ENCODE measurements at places on chromosomes 11 and 22.
A peak's percentile ranks its signal among the peaks of the same experiment; 100 is the strongest.

DNA sequence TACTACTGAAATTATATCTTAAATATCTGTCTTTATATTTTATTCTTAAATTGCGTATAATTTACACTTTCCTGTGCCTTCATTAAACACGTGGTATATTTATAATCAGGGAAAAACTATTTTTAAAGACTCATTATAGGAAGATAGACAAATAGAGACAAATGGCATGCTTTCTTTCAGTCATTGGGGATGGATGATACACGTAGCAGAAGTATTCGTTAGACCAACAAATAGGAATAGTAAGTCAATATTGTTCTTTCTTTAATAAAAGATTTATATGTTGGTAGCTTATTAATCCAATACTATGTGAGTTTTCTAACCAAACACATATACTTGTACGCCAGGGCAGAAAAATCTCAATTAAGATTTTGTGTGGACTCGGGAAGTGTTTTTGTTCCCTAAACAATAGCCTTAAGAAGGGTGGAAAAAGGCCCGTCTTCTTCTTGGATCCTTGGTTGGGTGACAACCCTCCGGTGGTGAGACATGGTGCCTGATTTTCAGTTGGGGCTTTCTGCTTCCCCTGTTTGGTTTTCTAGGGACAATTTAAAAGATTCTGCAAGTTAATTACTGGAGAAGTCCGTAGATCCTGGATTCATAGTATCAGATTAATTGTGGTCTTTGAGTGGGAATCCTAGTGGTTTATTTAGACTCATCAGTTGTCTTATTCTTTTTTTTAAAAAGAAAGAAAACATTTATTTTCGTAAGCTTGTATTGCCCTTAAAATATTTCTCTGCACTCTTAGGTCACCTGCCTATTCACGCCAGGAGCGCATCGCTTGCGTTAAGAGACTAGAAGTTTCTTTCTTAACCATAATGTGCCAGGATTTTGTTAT lies 83.5 kb upstream of the WNT7B start:
- DNase-seq: no peak

DNA sequence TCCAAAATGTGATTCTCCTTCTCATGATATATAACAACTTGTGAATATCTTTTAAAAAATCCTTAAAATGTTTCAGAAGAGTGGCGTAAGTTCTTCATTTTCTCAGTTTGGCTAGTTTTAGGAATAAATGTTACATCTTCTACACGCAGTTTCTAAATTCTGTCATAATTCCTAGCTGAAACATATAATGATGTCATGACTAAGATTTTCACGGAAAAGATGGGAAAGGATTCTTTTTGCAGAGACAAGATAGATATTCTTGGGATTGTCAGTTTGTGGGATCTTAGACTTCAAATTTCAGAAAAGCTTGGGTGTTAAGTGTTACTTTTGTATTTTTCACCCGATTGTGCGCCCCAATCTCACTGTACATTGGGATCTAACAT lies 1.7 kb downstream of the EED start:
- no peak for DNase-seq

DNA sequence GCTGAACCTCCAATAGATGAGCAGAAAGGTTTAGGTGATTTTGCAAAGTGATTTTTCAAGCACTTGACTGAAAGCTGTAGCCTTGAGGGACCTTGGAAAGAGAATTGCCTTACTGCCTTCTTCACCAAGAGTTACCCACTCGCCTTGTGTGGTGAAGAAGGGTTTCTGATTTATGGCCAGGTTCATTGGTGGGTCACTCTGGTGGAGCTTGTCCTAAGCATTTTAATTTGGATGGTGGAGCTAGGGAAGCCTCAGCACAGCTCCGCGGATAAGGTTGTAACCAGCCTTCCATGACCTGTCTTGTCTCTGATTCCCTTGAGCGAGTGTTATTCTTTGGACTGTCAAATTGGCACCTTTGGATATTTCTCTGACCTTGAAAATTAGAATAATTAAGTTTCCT lies 226.4 kb downstream of the FAT3 start:
- DNase-seq: no peak

GRCh38 chr11:69123593-69124545 lies 31.9 kb upstream of the SMIM38 start:
- no peak for DNase-seq

- no peak for DNase-seq
Measured at GRCh38 chr11:31433851-31434250, 64.2 kb downstream of the DNAJC24 start.

- DNase-seq: no peak
Measured at GRCh38 chr22:17201285-17201945, 17.8 kb downstream of the ADA2 start.

- DNase-seq: peak; percentile 45
Measured at GRCh38 chr11:116925050-116925449, 87.6 kb upstream of the APOA1 start.

DNA sequence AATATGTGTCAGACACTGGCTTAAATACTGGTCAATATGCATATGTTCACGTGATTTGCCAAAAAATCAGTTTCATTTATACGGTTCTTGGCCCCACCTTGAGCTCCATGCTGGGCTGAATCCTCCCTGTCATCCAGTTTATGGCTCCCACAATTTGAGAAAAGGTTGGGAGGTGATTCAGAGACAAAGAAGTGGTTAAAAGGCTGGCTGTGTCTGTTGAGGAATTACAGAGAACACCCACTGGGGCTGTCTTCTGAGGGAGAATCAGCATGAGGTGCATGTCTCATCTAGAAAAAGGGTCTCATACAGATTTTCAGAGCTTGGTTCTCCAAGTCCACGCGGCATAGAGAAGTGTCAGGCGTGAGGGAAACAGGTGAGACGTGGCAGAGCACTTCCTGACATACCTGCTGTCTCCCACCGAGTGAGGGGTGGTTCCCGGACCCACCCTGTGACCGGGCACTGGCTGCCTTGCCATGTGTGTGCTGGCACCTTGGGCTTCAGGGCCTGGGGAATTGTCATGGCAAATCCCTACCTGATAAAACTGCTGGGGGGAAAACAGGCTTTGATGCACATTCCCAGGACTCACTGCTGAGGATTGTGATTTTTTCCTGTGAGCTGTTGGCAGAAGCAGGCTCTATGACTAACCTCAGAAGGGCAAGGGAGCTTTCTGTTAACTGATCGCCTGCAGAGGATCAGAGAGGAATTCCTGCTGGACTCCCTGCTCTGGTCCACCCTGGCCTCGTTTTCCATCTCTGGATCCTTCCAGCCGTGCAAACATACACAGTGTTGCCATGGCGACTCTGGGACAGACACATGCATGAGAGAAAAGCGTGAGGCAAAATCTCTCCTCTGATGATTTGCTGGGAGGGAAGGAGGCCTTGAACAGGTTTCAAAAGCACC lies 223.6 kb downstream of the ADAMTS15 start:
- no peak for DNase-seq

- no peak for DNase-seq
Measured at GRCh38 chr11:78189851-78190250, 1.1 kb downstream of the USP35 start.

DNA sequence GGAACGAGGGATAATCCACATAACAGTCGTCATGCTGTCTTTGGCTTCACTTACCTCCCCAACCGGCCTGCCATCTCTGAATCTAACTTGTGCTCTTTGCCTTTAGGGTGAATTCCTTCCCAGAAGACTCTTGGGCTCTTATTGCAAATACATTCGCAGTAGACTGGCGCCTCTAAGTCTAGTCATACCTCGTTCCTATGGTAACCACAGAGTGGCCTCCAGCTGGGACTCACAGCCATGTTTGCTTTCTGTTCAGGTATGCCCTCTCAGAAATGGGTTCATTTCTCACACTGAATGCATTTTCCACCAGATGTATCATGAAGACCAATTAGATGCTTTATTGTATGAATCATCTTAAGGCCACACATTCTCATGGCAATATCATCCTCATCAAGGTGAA lies 112.7 kb downstream of the FAR1 start:
- DNase-seq: no peak

GRCh38 chr11:57338142-57338541 lies at the start of gene P2RX3:
P2RX3 (plus strand) TSS chr11:57338352; CDS start chr11:57338551, 199 bp downstream.
- DNase-seq: no peak

DNA sequence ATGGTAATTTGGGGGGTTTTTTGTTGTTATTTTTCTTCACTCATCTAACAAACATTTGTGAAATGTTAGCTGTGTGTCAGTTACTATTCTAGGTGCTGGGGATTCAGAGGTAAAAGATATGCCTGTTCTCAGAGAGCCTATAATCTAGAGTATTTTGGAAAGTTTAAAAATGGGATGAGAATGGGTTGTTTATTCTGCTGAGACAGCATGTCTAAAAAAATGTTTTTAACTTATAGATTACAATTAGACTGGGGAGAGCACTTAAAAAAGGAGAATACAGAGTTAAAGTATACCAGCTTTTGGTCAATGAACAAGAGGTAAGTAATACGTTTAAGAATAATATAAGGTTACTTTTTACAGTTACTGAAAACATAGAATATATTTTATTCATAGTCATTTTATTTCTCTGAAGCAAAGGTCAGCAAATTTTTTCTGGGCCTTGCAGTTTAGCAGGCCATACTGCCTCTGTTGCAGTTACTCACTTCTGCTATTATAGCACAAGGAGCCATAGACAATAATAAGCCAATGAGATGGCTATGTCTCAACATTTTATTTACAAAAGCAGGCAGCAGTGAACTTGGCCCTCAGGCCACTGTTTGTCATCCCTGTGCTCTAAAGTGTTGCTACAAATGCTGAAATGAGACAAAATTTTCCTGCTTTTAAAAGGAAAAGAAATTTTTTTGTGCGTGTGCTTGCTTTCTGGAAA lies 60.0 kb downstream of the DKK3 start:
- no peak for DNase-seq

- DNase-seq: no peak
Measured at GRCh38 chr11:110759972-110760381, 47.7 kb upstream of the ARHGAP20 start.

GRCh38 chr11:33168709-33169200 lies 7.5 kb upstream of the CSTF3 start:
- DNase-seq: no peak

- DNase-seq: no peak
Measured at GRCh38 chr11:45922425-45923082, at the start of gene LARGE2. LARGE2 (plus strand) TSS chr11:45922656; CDS start chr11:45922883, 227 bp downstream.

DNA sequence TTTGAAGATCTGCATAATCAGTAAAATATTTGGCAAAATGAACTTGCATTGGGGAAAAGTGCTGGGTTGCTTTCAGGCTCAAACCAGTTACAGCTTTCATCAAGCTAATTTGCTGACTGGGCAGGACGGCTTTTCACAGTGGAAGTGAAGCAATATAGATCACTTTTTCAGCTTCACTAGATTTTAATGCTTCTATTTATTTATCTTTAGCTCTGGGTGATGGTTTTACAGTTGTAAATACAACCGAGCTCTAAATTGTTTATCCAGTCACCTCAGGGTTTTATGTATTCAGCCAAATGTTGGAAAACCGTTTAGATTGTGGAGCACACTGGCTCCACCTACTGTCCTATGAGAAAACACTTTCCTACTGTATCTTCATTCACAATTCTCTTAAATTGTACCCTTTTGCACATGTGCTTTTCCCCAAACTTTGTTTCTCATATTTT lies 58.2 kb downstream of the ACER3 start:
- peak; percentile 36 for DNase-seq

DNA sequence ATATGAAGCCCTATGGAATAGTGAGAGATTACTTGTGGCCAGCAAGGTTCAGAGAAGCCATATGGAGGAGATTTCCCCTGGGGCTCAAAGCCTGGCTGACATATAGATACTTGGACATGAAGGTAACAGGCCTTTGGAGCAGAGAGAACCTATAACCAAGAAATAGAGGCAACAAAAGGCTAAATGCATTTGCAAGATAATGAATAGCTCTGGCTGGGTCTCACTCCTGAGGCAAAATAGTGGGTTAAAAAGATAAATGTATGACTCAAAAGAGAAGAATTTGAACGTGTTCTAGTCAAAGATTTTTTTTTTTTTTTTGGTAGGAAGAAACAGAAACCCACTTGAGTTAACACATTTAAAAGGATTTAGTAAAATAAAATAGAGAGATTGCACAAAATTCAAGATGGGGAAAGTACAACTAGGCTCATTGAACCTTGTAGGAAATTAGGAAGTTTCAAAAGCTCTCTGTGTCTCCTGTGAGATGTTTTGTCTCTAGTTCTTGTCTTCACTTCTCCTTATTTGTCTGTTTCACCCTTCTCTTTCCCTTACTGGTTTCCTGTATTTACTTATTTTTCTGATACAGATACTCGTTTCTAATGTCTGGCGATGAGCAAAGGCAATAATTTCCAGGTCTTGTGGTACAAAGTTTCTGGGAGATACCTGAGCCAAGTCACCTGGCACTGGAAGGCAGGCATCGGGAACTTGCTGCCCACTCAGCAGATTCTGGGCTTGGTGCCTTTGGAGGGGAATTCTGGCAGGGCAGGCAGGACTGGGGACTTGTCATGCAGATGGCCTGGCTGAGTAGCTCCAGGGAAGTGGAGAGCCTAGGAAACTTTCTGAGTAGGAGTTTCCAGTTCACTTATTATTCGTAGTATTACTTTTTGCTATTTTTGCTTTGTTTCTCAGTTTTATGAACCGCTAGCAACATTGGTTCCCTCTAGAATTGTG lies 49.2 kb upstream of the SESN3 start:
- no peak for DNase-seq

- DNase-seq: no peak
Measured at GRCh38 chr22:32082331-32082730, 39.3 kb downstream of the SLC5A1 start.

DNA sequence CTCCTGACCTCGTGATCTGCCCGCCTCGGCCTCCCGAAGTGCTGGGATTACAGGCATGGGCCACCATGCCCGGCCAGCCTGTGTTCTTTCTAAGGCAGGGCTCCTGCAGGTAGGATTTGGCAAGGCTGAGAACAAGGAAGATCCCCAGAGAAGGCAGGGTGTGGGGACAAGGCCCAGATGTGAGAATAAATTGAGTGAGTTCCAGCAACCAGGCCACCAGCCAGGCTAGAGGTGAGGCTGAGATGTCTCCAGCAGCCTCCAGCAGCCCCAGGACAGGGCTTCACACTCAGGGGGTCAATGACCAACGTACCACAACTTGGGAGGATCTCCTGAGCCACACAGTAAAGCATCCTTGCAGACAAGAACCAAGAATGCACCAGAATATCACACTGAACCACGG lies 75.1 kb downstream of the BUD13 start:
- no peak for DNase-seq

GRCh38 chr11:1055990-1056771 lies 18.5 kb upstream of the MUC2 start:
- DNase-seq: no peak
